Astrocyte of the hippocampus (primary cell): ENCODE measurements at places on chromosomes 1 and 21.

- no peak for DNase-seq
Observed at GRCh38 chr21:17900281-17900989, 81.3 kb upstream of the C21orf91 start.

DNA sequence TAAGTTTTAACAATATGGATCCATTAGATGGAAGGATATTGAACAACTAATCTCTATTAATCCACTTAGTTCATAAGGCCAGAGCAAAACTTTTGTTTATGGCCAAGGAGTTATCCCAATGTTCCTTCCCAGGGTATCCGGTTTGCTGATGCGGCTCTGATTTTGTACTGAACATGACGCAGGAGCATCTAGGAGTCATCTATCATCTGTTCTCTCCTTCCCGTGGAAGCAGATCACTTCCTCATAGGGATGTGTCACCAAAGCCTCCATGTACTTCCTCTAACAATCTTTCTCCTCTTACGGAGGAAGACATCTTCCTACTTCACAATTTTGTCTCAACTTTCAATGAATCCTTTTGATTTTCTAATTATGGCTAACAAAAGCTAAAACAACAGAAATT lies 206.6 kb downstream of the APP start:
- DNase-seq: no peak

DNA sequence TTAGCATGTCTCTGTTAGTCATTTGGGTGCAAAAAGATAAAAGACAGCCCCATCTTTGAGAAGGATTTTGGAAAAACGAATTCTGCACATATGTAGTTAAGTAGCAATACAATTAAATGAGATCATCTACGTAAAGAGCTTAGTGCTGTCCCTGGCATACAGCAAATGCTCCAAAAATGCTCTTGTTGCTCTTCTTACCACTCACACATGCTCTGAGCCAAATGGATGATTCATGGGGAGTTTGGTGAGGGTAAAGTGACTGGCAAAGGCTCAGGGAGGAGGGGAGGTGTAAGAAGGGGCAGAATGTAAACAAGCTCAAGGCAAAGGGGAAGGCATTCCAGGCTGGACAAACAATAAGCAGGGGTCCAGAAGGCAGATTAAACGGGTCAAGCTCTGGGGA lies 191.9 kb downstream of the AK5 start:
- peak; percentile 88 for DNase-seq

GRCh38 chr1:14413819-14414490 lies 184.5 kb upstream of the KAZN start:
- DNase-seq: peak; percentile 69

- peak; percentile 53 for DNase-seq
Observed at GRCh38 chr1:67723620-67724019, 38.6 kb downstream of the GADD45A start.

DNA sequence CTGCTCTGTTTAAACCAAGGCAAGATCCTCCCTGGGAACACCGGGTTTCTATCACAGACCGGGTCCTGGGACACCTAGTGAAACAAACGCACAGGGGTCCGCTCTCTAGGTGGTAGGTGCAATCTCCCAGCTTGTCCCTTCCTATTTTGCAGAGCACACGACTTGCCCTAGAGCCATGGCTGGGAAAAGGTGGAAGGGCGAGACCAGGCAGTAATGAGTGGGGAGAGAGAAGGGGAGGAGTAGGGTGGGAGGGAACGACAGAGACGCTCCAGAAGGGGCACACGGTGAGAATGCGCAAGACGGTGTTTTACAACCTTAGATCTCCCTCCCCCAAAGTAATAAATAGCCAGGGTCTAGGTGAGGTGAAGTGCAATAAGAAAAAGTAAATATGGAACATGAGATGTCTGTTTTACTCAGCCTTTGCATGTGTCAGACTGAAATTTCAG lies 9.3 kb upstream of the ARHGAP29 start:
- peak; percentile 51 for DNase-seq

DNA sequence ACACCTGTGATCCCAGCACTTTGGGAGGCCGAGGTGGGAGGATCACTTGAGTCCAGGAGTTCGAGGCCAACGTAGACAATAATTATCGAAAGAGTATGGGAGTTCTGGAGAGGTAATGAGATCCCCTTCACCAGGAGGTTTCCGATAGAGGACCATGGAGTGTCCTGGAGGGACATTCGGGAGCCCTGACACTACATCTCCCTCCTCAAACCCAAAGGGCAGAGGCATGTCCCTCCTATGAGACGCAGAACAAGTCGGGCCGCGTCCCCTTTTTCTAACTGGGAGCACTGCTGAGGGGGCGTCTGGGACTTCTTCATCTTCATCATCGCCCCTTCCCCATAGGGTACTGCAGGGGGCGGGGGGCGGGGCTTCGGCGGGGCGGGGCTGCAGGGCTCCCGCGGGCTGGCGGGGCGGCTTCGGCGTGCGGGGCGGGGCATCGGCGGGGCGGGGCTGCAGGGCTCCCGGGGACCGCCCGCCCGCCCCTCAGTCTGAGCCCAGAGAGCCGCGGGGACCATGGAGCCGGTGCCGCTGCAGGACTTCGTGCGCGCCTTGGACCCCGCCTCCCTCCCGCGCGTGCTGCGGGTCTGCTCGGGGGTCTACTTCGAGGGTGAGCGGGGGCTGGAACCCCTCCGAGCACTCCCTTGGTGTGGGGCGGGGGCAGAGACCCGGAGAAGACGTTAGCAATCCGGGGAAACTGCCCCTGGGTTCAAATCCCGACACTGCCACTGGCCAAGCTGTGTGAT lies at the start of gene THEMIS2:
Gene THEMIS2, plus strand, starts transcription at position 486 of the 743 bp plus-strand sequence. Its CDS starts 28 bp downstream, at position 514.
- DNase-seq: peak; percentile 74
